CD4-positive, alpha-beta T cell treated with Interleukin-15 for 4 hours (primary cell): ENCODE measurements at places on chromosomes 5 and 9.
A peak's percentile ranks its signal among the peaks of the same experiment; 100 is the strongest.

DNA sequence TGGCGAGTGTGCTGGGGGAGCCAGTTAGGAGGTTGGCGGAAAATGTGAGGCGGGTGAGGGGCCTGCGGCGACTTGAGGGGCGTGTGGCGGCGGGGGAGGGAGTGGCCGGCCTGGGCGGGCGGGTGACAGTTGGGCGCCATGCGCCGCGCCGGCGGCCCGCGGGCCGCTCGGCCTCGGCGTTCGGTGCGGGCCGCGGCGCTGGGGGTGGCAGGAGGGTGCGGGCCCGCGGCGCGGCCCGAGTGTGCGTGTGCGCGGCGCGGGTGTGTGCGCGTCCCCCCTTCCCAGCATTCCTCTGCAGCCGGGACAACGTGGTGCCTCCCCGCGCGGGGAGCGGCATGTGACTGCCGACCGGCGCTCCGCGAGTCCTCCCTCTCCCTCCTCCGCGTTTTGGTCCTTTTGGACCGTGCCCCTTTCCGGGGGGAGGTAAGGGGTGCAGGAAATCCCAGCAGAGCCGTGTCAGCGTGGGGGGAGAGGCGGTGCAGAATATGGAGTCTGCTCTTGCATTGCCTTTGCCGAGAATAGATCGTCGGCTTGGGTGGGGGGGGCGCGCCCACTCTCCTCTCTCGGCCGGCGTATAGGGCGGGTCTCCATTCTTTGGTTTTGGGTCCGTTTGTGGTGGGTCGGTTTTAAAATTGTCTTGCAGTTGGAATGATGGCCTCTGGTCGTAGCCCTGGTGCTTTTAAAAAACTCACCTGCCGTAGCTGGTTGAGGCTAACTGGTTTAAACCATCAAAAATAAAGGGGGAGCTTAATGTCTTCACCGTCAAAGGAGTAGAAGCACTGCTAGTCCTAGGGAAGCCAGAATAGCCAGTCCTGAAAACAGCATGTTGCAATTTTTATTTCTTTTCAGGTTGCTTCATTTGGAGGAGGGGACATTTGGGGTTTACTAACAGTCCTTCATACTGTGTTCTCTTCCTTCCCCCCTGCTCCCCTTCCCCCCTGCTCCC is 2.0 kb downstream of the LARP1 start:
- DNase-seq = peak; percentile 30

DNA sequence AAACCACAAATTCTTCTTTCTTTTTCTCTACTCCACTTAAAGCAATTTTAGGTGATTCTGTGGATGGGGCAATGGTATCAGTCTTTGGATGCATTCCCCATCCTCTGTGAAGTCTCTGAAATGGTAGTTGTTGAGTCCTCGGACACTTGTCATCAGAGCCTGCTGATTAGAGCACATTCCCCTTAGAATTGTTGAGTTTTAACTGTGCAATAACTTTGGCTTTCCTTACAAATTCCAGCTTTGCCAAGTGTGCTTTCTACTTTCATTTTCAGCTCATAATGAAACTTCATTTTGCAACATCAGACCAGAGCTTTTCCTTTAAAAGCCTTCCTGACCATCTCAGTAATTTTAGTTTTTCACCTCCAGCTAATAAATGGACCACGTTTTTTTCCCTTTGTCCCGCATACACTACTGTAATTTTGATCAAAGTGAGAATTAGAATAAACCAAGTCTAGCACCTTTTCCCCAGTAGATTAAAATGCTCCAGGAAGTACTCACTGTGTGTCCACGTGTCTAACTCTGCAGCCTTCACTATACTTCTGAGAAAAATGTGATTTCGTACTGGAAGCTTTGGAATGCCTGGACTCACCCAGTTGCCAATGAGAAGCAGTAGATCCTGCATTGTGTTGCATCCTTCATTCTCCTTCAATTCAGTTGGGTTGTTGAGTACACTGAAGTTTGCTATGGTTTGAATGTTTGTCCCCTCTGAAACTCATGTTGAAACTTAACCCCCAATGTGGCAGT is 135.6 kb downstream of the NTRK2 start:
- DNase-seq = no peak

DNA sequence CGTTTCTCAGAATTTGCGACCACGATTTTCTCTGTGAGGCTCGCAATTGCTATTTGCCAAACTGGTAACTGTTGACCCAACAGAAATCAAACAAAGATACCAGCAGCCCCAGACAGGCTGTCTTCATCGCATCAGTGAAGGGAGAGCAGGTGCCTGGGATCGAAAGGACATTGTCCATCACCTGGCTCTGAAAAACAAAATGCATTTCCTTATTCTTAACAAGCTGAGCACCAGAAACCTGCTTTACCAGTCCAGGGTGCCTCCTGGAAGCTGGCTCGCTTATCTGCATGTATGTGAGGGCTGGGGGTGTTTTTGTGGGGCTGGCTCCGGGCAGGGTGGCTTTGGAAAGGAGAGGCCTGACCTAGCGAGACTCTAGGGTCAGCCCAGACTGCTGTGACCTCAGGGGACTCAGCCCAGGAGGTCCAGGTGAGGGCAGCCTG is 24.7 kb downstream of the WWC1 start:
- DNase-seq = no peak

- no peak for DNase-seq
Measured at GRCh38 chr9:91896097-91896496, 53.9 kb downstream of the ROR2 start.

DNA sequence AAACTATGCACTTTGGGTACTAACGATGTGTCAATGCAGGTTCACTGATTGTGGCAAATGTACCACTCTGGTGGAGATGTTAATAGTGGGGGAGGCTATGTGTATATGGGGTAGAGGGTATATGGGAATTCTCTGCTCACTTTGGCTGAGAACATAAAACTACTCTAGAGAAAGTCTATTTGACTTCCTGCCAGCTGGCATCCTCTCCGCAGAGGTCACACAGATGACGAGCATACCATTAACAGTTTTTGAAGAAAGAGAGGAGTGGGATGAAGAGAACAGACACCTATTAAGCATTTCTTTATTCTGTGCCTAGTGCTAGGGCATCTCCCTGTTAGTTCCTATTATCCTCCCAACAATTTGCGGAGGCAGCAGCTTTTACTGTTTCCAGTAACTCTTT is 58.4 kb upstream of the TRIM32 start:
- no peak for DNase-seq

DNA sequence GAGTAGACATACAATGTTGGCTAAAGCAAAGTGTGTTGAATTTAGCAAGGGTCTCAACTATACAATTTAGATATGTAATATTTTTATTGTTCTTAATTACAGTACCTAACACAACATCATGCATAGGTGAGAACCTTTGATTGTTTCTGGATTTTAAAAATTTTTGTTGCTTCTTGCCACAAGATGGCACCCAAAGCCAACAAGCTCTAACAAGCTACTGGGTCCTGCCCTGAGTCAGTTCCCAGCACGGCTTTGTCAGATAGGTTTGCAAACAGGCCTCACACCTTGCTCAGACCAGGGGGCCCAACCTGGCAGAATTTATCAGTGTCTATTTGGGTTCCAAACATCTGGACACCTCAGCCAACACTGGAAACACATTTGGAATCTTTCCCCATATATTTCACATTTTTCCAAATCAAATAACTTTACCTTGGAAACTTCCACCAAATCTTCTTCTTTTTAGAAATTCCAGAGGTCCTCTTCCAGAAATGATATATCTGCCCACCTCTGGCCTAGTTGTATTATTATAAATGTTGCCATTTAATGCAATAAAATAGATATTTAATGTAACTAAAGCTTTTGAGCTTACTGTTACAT is 49.5 kb upstream of the EGFLAM start:
- no peak for DNase-seq

DNA sequence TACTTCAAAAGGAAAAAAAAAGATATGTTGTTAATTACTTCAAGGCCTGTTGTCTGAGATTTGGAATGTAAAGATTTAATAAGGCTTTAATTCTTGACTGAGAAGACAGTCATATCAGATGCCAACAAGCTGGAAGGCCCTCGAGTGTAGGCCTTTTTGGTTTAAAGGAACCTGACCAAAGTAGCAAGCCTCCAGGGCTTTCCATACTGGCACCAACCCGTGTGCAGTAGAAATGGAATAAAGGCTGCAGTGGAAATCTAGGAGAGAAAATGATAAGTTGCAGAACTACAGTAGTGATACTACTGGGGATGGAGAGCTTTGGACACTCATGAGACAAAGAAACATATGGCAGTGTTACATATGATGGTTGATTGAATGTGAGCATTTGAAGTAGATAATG is 358.0 kb downstream of the TAF11L14 start:
- no peak for DNase-seq

DNA sequence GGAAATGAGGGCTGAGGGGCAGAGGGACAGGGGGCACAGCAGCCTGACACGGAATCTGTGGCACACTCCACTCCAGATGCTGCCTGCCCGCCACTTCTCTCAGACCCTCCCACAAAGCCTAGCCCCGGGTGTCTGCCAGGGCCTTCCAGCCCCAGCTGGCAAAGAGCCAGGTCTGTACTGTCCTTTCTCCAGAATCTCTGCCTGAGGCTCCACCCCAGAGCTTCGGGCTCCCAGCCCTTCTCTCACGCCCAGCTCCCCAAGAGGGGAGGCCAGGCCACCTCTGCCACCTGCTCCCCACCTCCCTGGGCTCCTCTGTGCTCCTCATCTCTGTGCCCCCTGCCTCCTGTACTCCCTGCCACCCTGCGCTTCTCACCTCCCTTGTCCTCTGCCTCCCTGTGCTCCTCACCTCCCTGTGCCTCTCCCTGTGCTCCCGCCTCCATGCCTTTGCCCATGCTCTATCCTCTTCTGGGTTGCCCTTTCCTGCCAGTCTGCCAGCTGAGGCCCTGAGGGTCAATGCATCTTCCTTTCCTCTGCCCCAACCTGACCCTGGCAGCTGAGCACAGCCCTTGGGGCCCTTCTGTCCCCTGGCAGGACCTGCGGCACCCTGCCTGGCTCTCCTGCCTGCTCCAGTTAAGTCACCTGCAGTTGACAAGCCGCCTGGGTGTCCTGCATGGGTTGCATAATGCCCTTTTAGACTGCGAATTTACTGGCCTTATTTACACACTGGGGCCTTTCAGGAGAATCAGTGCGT is 36.4 kb downstream of the RASGEF1C start:
- DNase-seq = no peak

- no peak for DNase-seq
Measured at GRCh38 chr5:40599676-40600075, 80.0 kb upstream of the PTGER4 start.

DNA sequence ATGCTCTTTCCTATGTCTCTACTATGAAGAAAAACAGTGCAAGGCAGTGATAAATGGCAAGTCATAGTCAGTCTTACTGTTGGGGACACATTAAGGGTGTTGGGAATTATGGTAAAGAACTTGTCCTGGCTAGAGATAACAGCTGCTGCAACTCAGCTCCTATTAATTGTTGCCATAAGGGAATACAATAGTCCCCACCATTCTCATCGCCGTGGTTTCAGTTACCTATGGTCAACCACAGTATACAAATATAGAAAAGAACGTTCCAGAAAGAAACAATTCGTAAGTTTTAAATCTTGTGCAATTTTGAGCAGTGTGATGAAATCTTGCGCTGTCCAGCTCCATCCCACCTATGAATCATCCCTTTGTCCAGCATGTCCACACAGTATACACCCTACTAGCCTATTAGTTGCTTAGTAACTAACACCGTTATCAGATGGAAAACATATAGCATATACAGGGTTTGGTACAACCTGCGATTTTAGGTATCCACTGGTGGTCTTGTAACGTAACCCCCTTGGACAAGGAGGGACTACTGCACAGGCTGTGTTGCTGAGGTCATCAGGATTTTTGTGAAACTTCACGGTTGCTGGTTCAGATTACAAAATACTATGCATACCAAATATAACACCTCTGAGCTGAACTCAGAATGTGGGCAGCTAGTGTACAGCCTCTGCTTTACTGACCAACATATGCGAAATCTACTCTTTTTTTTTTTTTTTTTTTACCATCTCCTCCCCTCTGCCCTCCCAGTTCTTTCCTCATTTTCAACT is 53.5 kb downstream of the ZFR start:
- DNase-seq = no peak

DNA sequence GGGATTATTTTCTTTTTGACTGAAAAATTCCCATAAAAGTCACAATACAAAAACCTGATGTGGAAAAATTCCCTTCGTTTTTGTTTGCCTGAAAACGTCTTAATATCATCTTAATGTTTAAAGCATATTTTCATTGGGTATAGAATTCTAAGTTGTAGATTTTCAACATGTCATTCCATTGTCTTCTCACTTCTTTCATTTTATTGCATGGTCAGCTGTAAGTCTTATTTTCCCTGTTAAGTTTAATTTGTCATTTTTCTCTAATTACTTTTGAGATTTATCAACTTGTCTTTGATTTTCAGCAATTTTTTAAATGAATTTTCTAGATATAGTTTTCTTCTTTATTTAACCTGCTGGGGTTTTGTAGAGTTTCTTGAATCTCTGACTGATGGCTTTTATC is 131.7 kb downstream of the FBXO38 start:
- DNase-seq = no peak

- DNase-seq = no peak
Measured at GRCh38 chr5:61081741-61082140, 80.5 kb downstream of the SMIM15 start.

GRCh38 chr5:179345433-179346321 is at the start of gene ADAMTS2:
ADAMTS2 (minus strand) TSS chr5:179345461; CDS start chr5:179345328, 133 bp downstream.
- DNase-seq = no peak

DNA sequence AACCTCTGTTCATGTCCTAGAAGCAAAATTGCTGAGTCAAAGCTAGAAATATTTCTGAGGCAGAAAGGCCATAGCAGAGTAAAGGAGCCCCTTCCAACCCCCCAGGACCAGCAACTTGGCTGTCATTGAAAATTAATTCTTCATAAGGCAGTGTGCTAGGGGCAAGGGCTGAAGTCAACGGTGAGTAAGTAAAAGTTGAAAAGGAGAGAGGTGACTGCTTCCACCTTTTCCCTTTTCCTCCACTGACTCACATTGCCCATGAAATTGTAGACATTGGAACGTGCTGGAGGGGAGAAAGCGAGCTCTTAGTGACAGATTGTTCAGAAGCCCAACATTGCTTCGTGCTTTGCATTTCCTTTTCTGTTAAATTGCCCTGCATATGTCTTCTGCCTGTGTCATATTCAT is 19.1 kb downstream of the GLRA1 start:
- no peak for DNase-seq

DNA sequence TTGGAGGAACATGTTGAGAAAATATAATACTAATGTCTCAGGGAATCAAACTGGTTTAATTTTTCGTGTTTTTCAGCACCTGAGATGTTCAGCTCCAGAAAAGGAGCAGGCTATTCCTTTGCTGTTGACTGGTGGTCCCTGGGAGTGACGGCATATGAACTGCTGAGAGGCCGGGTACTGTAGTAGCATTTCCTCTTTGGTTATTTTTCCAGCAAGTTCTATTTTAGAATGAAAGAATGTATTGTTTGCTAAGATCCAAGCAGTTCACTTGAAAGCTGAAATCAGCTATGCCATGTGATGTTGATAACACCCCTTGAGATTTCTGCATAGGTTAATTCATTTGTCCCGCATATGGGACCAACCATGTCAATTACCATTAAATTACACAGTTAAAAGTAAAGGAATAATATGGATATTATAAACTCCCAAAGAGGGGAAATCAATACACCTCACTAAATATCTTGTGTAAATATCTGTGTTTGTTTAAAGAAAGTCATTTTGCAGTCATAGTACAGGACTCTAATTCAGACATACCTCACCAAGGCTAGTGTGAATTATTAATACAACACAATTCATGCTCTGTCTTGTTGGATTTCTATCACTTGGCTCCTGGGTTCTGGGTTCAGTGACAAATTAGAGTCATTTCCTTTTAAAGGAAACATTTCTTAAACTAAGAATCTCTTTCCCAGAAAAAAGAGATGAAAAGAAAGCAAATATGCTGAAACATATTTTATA is 126.8 kb downstream of the STK32A start:
- no peak for DNase-seq
